Stimulated activated CD4-positive, alpha-beta T cell treated with anti-CD3 and anti-CD28 coated beads, TNF-alpha, amount 100 ng/mL, for 4 hours (primary cell): ENCODE measurements at places on chromosomes 2 and 18.
A peak's percentile ranks its signal among the peaks of the same experiment; 100 is the strongest.

DNA sequence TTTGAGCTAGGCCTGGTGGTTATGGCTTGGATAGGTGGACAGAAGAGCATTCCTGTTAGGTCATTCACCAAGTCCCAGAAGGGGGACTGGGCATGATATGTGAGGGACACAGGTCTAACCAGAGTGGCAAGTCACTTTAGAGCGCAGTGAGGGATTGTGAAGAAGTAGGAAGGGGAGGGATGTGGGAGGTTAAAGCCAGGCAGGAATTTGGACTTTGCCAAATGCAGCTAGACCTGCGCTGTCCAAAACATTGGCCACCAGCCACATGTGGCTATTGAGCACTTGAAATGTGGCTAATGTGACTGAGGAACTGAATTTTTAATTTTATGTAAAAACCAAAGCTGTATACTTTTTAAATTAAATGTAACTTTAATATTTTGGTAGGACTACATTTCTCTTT lies 23.7 kb downstream of the GCKR start:
- no peak for DNase-seq

GRCh38 chr2:37000988-37001556 lies 34.7 kb upstream of the STRN start:
- DNase-seq: no peak

- no peak for DNase-seq
These were observed 420.7 kb upstream of the SALL3 start for GRCh38 chr18:78558948-78559347.

DNA sequence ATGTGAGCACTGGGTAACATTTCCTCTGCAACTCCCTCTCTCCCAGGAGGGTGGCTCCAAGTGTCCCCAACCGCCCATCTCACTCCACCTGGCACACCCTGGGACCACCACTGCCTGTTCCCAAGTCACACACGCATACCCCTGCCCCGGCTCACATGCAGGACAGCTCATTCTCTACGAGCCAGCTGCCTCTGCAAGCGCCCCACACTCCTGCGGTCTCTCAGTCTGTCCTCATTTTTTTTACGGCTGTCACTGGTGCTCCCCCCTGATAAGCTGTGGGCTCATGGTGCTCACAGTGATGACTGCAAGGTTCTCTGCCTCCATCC lies 30.8 kb downstream of the AFG3L2 start:
- no peak for DNase-seq

DNA sequence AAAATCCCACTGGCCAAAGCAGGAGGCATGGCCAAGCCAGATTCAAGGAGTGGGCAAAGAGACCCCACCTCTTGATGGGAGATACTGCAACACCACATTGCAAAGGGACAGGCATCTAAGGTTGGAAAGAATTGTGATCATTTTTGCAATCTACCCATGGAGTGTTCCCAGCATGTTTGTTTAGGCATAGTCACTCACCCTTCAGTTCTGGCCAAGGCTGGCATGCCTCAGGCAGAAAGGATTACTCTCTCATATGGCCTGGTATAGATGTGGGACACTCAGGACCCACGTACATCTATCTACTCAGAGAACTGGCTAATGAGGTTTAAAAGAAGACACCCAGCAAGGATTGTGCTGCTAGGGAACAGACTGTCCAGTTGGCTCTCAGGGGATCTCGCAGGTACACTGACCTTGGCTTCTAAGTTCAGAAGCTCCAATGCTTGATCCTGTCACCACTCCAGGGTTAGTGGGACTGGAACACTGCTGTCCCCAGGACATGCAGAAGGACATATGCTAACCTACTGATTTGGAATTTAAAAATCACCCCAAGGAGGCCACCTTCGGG lies 183.7 kb downstream of the KLHL29 start:
- no peak for DNase-seq

DNA sequence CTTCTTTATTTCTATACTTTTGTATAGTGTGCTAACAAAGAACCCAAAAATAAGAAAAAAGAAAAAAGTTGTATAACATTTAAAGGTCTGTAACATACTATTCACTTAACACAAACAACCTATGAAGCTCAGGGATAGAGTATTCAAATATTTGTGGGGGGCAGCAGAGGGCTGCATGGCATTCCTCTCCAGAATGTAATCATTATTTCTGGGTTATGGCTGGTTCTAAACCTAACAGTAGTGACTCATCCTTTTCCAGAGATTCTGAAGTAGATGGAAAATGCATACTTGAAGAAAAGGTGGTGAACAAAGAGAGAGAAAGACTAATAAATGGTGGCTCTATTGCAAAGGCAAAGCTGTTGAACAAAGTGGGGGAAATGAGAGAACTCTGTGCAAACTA lies 249.4 kb downstream of the NRXN1 start:
- no peak for DNase-seq

DNA sequence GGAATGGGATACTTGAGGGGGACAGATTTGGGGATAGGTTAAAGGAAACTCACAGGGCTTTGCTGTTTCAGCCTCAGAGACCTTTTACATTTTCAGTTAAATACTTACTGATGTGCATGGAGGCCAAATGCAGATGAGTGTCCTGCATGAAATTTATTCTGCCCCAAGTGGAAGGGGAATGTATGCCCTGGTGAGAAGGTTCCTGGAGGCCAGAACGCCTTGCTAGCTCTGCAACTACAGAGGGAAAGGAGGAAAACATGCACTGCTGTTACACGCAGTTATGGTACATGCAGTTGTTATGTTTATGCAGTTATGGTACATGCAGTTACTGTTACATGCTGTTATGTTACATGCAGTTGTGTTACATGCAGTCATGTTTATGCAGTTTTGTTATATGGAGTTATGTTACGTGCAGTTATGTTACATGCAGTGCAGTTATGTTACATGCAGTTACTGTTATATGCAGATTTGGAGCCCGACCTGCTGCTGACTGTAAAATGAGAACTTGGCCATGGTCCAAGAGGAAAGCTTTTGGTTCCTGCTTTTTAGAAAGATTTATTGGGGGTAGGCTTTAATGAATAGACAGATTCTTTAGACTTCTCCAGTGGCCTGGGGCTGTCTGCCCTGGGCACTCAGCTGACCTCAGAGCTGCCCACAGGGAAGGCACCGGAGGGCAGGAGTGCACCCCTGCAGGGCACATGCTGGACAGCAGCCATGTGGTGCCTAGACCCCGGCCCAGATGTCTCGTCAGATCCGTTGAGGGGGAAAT lies 84.1 kb downstream of the LDLRAD4 start:
- no peak for DNase-seq

- DNase-seq: no peak
These were observed 674 bp downstream of the NCAPH start for GRCh38 chr2:96336104-96336775.

GRCh38 chr18:45828917-45829811 lies 3.7 kb downstream of the SIGLEC15 start:
- DNase-seq: no peak

DNA sequence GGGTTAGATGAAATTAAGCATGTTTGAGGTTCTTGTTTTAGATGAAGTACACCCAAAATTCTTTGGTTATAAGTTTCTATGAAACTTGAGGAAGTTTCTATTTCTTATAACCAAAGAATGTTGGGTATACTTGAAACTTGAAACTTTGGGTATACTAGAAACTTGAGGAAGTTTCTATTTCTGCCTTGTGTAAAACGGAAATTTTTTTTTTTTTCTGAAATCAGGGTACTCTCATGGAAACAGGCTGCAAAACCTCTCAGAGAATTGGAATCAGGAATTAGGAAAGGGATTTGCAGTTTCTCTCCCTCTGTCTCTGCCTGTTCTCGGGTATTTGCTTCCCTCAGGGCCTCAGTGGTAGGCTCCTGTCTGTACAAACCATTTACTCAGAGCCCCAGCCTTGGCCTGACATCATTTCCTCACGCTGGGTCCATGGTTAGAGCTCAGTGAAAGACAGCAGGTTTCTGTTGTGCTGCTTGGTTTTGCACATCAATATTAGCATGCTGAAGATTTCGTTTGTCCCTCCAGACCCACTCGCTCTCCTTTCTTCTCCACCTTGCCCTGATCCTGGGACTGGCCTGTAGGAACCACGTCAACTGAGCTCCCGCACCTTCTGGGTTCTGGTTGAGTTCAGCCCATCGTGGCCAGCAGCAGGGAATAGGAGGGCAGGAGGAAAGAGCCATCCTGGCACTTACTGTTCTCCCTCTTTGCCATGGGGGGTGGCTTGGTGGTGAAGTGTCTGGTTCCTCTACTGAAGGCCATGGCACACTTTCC lies 106.4 kb downstream of the POLR1A start:
- peak; percentile 8 for DNase-seq

GRCh38 chr2:121254748-121255147 lies 30.3 kb downstream of the TFCP2L1 start:
- no peak for DNase-seq

DNA sequence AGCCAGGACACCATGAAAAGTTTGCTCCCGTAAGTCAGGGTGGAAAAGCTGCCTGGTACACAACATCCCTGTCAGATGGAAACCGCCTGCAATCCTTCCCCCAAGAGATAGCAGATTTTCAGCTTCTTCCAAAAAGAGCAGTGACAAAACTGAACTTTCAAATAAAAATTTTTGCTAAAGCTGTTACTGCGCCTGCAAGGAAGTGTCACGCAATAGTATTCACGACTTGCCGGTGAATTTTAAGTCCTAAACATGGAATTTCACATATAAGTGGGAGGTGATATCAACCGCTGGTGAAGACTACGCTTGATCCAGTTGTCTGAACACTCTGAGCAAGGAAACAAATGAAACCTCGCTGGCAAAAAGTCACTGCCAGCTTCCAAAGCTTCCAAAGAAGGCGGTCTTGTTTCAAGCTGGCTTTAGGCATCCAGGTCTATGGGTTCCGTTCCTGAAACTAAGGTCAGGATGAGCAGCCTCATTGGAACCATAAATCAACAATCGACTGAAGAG lies 2.8 kb downstream of the COL6A3 start:
- DNase-seq: no peak

DNA sequence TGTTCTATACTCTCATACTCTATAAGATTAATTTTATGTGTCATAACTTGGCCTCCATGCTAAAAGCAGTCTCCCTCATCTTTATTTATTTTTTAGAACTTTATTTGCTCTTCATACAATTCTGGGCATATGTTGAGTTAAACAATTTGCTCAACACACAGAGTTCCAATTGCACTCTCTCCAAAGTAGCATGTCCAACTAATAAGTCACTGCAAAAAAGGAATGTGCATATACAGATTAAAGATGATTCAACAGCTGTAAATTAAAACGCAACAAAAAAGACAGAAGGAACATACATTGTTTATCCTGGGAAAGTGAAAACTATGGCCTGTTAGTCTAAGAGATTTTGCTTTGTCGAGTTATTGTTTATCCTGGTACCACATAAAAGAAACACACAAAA lies 277.7 kb upstream of the ACVR2A start:
- no peak for DNase-seq

DNA sequence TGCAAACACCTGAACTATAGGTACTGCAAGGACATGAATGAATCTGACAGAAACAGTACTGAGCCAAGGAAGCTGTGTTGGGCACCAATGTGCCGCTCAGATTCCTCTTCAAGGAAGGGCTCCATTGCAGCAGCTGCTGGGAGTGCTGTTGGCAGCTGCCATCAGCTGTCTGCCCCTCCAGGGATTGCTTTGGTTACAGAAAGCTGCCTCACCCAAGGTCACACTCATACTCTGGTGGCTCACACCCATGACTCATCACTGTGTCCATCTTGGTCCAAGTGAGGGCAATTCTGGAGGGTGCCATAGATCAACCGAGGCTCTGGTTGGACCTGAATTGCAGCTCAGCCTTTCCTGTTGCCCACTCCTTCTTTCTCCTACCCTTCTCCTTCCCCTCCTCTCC lies 24.4 kb upstream of the TRPM8 start:
- no peak for DNase-seq

GRCh38 chr18:57550510-57550909 lies 36.0 kb downstream of the FECH start:
- no peak for DNase-seq

DNA sequence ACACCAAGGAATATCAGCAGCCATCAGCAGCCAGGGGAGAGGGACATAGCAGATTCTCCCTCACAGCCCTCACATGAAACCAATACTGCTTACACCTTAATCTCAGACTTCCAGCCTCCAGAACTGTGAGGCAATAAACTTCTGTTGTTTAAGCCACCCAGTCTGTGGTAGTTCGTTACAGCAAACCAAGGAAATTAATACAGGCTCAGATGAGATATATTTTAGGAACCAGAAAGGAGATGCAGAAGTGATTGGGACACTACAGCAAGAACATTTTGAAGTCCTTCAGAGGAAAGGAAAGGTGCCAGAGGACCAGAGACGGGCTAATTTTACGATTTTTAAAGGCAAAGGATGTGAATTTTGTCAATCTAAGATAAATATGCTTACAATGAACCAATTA lies 60.6 kb downstream of the IKZF2 start:
- no peak for DNase-seq

DNA sequence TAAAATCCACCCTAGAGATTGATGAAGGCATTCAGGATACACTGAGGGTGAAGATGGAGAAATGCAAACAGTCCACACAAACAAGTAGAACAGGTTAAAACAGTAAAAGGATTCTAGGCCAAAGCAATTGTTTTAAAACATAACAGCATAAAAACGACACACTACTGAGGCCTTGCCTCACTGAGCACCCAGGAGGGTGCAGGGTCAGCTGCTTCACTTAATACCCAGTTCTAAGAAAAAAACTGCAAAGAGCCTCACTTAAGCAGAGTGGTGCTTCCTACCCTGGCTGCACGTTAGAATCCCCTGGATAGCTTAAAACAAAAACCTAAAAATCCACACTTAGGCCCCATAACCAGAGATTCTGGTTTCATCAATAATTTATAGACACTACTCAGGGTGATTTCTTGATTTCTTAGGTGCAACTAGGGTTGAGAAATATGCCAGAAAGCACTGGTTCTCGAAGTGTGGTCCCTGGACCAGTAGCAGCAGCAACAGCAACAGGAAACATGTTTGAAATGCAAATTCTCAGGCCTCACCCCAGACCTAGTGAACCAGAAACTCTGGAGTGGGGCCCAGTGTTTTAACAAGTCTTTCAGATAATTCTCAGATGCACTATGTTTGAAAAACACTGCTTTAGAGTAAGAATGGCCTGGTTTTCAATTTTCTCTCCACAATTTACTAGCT lies 279.1 kb downstream of the ZEB2 start:
- no peak for DNase-seq

DNA sequence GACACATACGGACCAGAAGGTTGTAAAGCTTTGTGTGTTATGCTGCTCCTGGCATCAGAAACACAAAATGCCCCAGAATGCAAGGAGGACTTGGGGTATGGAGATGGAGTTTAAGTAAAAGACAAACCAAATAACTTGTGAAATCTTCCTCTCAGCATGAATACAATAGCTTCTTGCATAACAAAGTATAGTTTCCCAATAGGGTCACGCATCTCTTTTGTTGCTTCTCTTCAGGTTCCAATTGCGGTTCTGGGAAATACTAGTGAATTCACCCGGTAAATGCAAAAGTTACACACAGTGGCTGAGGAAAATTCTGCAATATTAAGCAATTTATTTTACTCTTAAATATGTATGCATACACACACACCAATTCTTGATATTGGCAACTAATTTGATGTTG lies 339.2 kb upstream of the EPHA4 start:
- no peak for DNase-seq

DNA sequence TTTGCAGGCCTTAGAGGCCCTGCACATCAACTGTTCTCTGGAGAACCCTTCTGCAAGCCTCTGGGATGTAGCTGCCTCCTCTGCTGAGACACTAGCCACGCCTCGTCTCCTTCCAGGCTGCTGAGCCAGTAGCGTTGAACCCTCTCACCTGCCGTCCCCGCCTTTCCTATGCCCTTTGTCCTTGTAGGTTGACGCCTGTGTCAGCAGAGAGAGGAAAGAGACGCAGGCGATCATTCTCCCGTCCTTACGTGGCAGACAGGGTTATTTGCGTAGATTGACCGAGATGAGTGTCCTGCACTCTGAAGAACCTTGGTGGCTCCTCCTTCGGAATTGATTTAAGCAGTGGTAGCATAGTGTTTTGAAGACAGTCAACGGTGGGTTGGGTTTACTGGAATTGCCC lies 27.8 kb downstream of the ID2 start:
- no peak for DNase-seq
